Hepatic stellate cell (primary cell): ENCODE measurements at places on chromosomes 13 and 19.

GRCh38 chr19:7076151-7076550, 6.6 kb downstream of the ZNF557 start:
- no peak for DNase-seq

GRCh38 chr13:99260216-99260615, 2.0 kb upstream of the GPR18 start:
- DNase-seq: no peak

- no peak for DNase-seq
These were observed 97.2 kb upstream of the ARHGEF7 start for GRCh38 chr13:111017755-111018459.

DNA sequence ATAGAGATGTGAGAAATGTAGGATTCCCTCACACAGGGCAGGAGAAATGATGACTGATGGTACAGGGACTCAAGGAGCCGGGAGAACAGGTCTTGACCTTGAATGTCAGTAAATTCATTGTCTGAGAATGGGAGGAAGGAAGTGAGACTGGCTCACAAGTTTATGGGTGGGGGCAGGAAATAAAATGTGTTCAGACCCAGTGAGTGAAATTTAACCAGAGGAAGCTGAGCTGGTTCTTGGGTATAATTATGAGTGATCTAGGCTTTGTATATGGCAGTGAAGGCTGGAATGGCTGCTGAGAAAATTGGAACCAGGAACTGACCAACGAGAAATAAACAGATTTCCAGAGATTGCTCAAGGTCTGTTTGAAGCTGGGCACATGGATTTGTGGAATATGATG, 6.3 kb upstream of the IGSF23 start:
- DNase-seq: no peak

DNA sequence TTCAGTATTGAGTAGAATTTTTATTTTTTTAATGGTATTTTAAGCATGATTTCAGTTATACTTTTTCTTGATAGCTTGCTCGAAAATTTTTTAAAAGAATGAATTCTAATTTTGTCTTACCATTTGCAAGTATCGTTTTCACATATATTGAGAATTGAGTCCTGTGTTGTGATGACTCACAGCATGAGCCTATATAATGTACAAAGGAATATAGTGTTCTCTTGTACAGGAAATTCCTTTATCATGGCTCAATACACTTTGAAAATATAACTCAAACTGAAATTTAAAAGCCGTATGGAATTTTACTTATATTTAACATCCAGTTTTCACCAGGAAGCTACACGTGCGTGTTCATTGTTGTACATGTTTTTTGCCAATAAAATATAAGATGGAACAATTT, 161.1 kb upstream of the TMTC4 start:
- no peak for DNase-seq

DNA sequence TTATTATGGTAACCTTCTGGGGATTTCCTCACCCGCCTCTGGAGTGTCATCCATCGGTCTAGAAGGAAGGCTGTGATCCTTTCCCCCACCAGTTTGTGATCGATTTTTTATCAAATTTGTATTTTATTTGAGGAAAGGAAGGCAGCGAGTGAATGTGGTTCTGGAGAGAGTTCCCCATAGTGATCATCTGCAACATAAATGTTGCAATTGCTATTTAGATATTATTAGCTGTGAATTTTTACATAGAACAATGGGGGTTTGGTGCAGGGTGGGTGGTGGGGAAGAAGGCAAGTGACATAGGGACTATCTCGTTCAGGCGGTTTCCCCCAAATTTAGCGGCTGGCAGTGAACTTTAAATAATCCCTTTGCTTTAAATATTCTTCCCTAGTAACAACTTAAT, 1.2 kb downstream of the CDK8 start:
- DNase-seq: no peak

- DNase-seq: peak; percentile 79
These were observed 18.9 kb downstream of the VASP start for GRCh38 chr19:45526143-45526542.

- no peak for DNase-seq
These were observed 33.0 kb downstream of the COL4A2 start for GRCh38 chr13:110339975-110340550.

- DNase-seq: no peak
These were observed 1214.1 kb downstream of the DIAPH3 start for GRCh38 chr13:58949646-58950045.

DNA sequence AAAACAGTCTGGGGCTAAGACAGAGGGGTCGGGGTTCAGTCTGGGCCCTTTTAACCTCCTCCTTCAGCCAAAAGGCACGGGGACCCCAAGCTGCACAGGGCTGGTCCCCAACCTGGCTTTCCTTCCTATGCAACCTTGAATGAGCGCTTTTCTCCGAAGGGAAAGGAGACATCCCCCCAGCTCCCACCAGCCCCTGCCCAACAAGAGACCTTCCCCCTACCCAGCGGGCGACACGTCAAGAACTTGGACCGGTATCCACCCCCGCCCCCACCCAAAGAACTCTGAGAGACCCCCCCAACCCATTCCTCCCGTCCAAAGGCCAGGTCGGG, 35.0 kb upstream of the NANOS3 start:
- DNase-seq: peak; percentile 42
